ENCODE measurements at places on chromosomes 3 and 15. TPM values are rescaled to one million over a fixed set of nuclear protein-coding genes. Genes with fewer than 3 reads are reported as not detected.
A peak's percentile ranks its signal among the peaks of the same experiment; 100 is the strongest.

DNA sequence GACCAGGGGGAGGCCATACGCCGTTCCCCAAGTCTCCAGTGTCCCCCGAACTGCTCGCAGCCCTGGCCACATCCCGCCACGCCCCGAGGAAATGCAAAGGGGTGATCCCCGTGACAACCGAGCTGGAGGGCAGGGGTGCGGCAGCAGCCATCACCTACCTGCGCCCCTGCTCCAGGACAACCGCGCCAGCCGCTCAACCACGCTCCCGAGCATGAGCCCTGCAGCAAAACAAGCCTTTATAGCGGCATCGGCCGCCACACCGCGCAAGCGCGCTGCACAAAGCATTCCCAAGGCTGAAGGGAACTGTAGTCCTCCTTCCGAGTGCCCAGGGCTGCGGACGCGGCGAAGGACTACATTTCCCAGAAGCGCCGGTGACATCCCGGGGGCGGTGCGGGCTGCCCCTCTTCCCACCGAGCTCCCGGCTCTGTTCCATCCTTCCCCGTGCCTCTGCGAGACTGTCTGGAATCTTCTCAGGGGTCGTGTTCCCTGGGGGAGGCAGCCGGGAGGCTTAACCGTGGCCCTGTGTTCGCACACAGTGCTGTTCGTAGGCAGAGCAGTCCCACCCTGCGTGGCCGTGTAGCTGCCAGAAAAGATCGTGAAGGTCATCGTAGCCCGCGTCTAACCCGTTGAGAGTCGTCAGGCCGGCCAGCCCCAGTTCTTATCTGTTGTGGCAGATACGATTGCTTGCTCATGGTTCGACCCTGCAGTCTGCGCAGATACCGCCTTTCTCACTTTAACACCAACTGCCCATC lies at the start of gene ABCC5:
Gene ABCC5, minus strand, starts transcription at position 213 of the 752 bp plus-strand sequence. CDS start 3,492 bp downstream, outside the sequence.
- DNase-seq: peak; percentile 88

GRCh38 chr3:72720566-72720965 lies 127.7 kb downstream of the SHQ1 start:
- no peak for DNase-seq

DNA sequence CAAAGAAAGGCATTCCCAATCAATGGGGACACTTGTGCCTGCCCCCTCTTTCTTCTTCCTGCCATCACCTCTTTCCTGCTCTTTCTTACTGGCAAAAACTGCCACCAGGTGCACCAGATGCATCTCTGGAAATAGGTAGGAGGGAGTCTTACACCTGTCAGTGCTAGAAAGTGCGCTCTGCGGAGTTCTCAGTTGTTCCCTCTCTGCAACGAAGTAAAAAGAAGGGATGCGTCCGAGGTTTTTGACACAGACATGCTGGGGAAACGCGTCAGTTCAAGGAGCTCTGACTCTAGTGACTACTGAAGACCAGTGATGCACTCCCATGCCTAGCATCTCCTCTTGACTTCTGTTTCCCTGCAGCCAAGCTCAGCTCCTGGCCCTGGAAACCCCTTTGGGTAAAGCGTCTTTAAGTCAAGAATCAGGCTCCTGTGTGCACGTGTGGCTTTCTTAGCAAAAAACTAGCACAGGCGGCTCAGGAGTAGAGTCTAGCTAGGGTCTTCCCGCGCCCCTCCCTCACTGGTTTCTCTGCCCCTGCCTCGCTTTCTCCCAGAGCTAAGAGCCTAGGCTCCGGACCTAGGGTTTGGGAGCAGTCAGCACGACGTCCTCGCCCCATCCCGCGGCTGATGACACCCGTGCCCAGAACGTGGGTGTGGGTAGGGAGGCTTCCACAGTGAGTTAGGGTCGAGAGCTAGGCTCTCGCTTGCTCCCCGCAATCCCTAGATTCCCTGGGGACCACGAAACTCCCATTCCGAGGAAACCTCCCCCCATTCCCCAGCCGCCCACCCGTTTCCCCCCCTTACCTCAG lies 564 bp upstream of the GRM7 start:
- no peak for DNase-seq

- no peak for DNase-seq
Measured at GRCh38 chr15:58934521-58934920, 1.0 kb upstream of the SLTM start.

The LRRC2 gene
- 2.4 TPM for polyA plus RNA-seq

Measured in thymus (tissue), 14 donors.